ENCODE measurements at places on chromosomes 12 and 14.

GRCh38 chr14:40374221-40374620 is 942.0 kb upstream of the FBXO33 start:
- DNase-seq = no peak

DNA sequence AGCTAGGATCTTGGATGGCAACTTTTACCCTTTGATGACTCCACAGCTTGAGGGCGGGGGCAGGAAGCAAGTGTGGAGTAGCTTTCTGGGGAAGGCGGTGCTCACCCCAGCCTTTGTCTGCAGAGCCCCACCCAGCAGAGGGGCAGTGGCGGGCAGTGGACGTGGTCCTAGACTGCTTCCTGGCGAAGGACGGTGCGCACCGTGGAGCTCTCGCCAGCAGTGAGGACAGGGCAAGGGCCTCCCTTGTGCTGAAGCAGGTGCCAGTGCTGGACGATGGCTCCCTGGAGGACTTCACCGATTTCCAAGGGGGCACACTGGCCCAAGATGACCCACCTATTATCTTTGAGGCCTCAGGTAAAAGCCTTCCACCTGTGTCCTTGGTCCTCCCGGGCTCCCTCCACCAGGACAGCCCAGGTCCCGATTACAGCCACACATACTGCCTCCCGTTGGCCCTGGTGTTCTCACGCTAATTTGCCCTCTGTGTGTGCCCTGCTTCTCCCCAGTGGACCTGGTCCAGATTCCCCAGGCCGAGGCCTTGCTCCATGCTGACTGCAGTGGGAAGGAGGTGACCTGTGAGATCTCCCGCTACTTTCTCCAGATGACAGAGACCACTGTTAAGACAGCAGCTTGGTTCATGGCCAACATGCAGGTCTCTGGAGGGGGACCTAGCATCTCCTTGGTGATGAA is 1.2 kb downstream of the TAPBPL start:
- DNase-seq = peak; percentile 52

GRCh38 chr14:82411298-82411697 is 877.6 kb upstream of the SEL1L start:
- no peak for DNase-seq

- DNase-seq = no peak
Measured at GRCh38 chr12:95759718-95760117, 30.8 kb downstream of the NTN4 start.

DNA sequence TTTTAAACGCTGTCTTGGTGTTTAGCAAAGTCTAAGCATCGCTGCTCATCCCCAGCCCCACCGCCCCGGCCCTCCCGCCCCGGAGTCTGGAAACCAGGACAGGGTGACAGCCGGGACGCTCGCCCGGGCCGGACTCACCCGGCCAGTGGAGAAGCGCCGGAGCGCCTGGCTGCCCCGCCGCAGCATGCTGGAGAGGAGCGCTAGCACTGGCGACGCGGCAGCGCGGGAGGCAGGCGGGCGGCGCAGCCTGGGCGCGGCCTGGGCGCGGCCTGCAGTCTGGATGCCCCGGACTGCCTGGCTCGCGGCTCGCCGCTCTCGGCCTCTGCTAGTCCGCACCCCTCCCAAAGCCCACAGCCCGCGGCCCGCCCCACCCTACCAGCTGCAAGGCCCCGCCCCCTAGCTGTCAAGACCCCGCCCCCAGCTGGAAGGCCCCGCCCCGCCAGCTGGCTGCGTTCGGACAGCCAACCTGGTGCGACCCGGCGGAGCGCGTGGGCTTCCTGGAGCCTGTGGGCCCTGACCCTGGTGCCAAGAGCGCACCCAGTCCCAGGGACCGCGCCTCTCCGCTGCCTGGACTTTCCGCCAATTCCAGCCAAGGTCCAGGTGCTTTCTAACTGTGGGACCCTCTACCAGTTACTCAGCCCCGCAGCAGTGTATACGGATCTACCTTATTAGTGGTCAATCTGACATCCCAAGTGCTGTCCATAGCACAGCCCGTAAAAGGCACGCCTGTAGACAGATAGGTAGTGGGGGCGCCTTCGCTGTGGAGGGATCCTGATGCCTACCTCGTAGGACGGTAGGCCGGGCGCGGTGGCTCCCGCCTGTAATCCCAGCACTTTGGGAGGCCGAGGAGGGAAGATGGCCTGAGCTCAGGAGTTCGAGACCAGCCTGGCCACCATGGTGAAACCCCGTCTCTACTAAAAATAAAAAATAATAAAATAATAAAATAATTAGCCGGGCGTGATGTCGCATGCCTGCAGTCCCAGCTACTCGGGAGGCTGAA is at the start of gene ALDH1L2:
Gene ALDH1L2, minus strand, starts transcription at position 208 of the 1,000 bp plus-strand sequence. Its CDS starts 22 bp downstream, at position 186.
- DNase-seq = peak; percentile 33

DNA sequence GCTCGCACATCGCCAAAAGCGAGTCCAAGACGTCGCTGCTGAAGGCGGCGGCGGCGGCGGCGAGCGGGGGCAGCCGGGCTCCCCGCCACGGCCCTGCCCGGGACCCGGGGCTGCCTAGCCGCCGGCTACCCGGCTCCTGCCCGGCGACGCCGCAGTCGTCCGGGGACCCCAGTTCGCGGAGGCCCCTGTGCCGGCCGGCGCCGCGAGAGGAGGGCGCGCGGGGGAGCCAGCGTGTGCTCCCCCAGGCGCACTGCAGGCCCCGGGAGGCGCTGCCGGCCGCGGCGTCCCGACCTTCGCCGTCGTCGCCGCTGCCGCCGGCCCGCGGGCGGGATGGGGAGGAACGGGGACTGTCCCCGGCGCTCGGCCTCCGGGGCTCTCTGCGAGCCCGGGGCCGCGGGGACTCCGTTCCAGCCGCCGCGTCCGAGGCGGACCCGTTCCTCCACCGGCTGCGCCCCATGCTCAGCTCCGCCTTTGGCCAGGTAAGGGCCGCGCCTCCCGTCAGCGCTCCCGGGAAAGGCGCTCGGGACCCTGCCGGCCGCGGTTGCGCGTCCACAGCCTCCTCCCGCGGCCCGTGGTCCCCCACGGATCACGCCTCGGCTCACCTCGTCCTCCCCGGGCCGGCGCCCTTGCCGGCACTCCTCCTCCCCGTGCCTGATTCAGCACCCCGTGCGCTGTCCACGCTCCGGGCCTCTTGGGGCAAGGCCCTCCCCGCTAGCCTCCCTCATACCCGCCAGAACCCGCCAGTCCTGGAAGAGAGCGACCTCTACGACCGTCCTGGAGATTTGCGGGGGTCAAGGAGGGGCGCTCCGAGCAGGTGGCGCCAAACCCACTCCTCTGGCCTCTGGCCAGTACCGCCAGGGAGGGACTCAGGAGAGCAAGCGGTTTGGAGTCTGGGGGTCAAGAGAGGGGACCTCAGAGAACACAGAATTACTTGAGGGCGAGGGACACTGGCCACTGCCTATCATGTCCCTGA is 721 bp downstream of the CABP1 start:
- DNase-seq = peak; percentile 23

DNA sequence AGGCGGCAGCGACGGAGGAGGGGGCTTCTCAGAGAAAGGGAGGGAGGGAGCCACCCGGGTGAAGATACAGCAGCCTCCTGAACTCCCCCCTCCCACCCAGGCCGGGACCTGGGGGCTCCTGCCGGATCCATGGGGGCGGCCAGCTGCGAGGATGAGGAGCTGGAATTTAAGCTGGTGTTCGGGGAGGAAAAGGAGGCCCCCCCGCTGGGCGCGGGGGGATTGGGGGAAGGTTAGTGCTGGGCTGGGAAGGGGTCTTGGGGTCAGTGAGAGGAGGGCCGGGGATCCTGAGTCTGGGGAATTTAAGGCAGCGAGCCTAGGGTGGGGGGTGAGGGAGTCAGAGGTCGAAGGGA is 203 bp downstream of the NFATC4 start:
- DNase-seq = no peak

DNA sequence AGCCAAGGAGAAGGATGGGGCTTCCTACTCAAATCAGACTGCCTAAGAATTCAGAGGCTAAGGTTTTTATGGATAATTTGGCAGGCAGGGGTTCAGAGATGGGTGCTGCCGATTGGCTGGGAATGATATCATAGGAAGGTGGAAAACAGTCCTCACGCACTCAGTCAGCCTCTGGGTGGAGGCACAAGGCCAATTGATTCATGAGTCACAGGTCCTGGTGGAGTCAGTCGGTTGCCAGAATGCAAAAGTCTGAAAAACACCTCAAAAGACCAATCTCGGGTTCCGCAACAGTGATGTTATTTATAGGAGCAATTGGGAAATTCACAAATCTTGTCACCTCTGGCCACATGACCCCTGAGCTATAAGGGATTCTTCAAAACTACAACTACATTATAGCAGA is 105.5 kb downstream of the GXYLT1 start:
- no peak for DNase-seq

DNA sequence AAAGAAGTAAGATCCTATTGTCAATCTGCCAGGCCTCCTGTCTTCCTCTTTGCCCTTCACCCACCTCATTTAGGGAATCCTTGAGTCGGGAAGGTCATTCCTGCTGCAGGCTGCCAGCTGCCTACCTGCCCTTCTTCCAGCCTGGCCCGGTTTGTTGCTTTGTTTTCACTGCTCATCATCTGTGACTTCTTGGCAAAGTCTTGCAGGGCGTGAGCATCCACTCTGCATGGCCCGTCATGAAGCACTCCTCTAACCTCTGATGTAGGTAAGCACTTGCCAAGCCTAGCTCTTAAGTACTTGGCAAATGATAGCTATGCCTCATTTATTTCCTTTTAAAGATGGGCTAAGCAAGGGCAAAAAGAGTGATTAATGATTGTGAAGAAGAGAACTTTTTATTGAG is 192.8 kb downstream of the NRXN3 start:
- no peak for DNase-seq

DNA sequence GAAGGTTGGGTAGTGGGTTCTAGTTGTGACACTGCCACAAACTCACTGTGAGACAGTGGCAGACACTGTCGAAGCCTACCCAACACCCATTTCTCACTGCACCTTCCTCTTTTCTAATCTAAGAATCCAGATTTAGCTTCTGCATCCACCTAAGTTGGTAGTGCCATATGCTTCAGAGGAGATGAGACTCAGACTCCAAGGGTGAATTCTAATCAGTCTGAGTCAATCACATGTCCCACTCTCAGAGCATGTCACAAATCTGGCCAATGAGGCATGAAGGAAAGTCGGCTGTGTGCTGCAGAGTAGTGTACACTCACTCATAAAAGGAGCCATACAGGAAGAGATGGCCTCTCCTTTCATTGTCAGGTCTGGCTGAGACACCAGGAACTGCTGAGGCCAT is 102.1 kb upstream of the RAP1B start:
- no peak for DNase-seq

DNA sequence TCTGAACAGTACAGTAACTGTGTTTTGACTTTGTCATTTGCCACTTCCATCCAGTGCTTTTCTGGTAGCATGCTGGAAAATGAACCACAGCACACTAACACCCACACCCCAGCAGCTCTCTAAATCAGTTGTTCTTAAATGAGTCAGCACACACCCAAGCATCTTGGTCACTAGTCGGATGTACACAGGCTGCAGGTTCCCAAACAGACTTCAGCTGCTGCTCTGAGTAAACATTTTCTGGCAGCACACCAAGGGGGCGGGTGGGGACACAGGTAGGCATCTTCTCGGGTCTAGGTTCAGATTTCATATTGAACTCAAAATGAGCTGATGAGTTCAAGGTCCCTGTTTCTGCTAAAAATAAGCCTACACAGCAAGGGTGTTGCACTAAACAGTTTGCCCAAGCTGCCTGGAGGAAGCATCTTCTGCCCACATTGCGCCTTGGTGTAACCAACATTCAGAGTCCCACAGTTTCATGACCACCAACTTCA is 39.8 kb downstream of the IFNG start:
- DNase-seq = peak; percentile 75

DNA sequence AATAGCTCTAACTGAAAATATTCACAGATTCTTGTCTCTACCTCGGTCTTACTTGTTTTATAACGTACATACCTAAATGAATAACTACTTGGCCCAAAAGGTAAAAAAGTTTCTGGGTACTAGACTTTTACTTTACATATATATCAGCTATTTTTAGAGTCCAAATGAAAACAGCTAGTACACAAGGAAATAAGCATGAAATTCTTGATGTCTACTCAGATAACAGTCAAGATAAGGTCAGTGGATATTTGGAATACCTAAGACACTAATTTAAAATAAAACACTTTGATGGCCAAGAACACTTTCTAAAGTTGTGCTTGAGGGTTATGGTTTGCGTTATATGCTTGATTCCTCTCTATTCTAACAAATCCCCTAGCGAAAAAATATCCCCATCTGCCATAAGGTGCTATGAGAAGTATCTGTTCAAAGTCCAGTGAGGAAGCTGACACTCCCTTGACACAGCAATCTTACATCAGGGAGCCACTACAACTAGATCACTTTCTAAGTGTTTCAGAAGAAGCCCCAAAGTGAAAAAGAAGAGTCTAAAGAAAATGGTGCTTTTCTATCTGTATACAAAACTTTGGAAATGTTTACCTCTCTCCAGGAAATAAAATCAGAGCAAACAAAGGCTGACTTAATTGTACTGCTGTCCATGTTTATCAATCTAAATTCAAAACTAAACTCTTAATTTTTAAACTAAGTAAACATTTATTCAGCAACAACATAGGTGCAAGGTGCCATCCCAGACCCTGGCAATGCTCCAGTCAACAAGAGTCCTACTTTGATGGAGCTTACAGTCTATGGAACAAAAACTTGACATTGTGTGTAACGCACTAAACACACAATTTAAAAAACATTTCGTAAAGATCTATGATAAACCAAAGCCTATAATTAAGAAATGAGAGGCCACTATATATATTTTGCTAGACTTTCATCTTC is 11.7 kb downstream of the PTPN21 start:
- DNase-seq = no peak

GRCh38 chr12:78684419-78684818 is 180.2 kb upstream of the SYT1 start:
- DNase-seq = no peak

DNA sequence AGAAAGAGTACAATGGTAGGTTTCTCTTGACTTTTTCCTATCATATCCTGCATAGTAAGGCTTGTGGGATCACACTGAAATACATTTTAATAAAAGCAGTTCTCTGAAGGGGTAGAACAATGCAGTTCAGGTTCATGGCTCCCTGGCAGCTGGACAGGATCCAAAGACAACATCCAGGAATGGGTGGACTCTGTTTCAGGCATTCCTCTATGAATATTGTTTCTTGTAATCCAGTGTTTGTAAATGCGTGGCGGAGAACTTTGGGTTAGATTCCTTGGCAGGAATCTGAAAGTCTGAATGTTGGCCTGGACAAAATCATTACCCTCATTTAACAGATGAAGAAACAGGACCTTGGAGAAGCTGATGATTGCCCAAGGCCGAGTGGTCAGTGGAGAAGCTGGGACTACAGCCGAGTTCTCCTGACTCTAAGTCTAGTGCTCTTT is 43.5 kb downstream of the SYNE2 start:
- DNase-seq = no peak

GRCh38 chr14:91885839-91886238 is 18.5 kb upstream of the TC2N start:
- no peak for DNase-seq

GRCh38 chr12:54191126-54191525 is 2.3 kb upstream of the SMUG1 start:
- no peak for DNase-seq

GRCh38 chr12:52058631-52059361 is 7.6 kb downstream of the NR4A1 start:
- DNase-seq = no peak

All from CD4-positive, alpha-beta T cell treated with Interleukin-4 for 4 hours (primary cell).